ENCODE measurements at places on chromosomes 13 and 19.

GRCh38 chr19:1162404-1163282 lies 11.4 kb downstream of the SBNO2 start:
- no peak for DNase-seq

GRCh38 chr19:54062643-54063042 lies 1.1 kb downstream of the VSTM1 start:
- DNase-seq: no peak

GRCh38 chr13:33139184-33139583 lies 123.0 kb downstream of the KL start:
- DNase-seq: no peak

GRCh38 chr13:42815681-42816080 lies 34.3 kb downstream of the FAM216B start:
- DNase-seq: no peak

GRCh38 chr19:42253245-42254088 lies 1.5 kb downstream of the ERF start:
- DNase-seq: no peak

DNA sequence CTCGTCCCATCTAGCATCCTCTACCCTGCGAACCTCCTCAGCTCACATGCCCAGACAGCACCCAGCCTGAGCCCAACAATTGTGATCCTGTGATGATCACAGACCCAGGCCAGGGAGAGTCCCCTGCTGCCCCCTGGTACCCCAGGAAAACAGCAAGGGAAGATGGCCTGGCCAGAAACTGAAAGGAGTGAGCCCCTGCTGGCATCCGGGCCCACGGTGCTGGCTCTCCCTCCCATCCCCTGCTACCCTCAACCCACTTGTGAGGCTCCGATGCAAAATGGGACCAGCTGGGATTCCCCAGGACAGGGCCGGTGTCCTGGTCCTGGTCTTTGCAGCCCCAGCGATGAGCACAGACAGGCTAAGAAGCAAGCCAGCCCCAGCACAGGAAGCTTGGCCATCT lies 14.1 kb downstream of the RANBP3 start:
- DNase-seq: no peak

GRCh38 chr19:46952874-46953273 lies 66.8 kb upstream of the NPAS1 start:
- DNase-seq: no peak

- no peak for DNase-seq
These were observed 1.2 kb downstream of the LPAR2 start for GRCh38 chr19:19626516-19627472.

DNA sequence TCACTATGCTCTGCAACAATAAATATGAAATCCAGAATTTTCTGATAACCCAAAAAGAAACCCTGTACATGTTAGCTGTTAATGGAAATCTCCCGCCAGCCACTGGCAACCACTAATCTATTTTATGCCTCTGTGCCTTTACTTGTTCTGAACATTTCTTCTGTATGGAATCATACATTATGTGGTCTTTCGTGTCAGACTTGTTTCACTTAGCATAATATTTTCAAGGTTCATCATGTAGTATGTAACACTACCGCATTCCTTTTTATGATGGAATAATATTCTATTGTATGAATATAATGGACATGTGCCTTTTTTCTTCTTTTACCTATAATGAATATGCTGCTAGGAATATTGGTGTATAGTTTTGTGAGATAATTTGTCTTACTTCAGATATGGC lies 1123.3 kb downstream of the EFNB2 start:
- no peak for DNase-seq

- no peak for DNase-seq
These were observed 99.2 kb upstream of the KLF5 start for GRCh38 chr13:72959643-72960042.

DNA sequence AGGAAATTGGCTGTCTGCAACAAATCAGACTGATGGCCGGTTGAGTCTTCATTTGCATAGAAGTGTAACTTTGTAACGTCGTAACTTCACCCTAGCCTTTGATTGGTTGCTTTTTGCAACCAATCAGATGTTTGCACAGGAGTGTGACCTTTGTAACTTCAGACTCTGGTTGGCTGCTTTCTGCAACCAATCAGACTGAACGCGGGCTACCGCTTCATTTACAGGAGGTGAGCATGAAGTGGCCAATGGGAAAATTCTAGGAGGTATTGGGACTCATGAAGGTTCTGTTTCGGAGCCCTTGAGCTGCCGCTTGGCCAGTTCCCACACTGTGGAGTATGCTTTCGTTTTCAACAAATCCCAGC lies 441 bp upstream of the ZNF559 start:
- DNase-seq: no peak

- DNase-seq: no peak
These were observed 45.8 kb downstream of the CAPN12 start for GRCh38 chr19:38698225-38699026.

DNA sequence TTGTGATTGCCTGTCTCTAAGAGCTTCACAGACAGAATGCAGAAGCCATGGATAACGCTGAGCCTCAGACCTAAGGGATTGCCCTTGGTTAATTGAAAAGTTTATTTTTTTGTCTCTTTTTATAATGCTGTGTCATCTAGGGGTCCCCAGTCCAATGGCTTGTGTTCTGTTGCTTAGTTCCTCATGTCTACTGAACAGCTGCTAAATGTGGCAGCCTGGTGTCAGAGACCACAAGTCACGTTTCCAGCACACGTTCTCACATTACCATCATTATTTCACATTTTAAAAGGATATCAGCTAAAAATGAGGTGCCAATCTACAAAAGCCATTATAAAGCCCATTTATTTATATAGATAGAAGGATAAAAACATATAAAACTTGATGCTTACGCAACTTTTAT lies 1362.0 kb downstream of the PCDH9 start:
- no peak for DNase-seq

- DNase-seq: no peak
These were observed 144.8 kb downstream of the DACH1 start for GRCh38 chr13:71722206-71722605.

DNA sequence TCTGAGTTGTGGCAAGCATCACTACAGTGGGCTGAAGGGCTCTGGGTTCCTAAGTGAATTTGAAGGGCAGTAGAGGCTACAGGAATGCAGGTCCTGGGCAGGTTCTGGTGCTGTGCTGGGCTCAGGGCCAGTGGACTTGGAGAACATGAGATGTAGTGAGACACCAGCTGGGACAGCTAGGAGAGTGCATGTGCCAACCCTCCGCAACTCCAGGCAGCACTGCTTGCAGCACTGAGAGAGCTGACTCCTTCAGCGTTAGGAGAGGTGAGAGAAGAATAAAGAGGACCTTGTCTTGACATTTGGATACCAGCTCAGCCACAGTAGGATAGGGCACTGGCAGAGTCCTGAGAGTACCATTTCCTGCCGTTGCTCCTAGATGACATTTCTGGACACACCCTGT lies 739.9 kb upstream of the PRR20A start:
- no peak for DNase-seq

DNA sequence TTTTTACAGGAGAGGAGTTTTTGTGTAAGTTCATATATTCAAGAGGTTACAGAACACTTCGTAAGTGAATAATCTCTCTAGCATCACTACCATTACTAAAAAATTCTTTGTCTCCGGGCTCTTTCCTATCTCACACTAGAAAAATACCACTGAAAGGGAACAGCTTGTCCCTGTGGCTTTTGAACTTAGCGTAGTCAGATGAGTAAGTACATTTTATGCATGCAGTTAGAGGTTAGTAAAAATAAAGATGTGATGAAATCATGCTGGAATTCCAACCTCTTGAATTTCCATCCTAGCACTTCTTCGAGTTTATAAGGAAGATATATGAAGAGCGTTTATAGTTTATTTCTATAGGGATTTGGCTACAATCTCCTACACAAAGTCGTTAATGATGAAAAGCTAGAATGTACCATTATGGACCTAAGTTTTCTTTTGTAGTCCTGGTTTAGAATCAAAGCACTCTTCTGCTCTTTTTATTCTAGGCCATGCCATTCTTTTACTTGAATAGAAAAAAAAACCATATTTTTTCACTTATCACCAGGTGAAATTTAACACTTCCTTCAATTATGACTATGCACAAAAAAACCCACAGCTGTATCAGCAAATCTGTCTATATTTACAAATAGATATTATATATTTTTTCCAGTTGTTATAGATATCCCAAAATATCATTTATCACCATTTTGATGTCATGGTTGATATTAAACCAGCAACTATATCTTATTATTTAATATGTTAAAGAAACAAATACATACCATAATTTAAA lies 139.9 kb upstream of the PCDH9 start:
- DNase-seq: no peak

DNA sequence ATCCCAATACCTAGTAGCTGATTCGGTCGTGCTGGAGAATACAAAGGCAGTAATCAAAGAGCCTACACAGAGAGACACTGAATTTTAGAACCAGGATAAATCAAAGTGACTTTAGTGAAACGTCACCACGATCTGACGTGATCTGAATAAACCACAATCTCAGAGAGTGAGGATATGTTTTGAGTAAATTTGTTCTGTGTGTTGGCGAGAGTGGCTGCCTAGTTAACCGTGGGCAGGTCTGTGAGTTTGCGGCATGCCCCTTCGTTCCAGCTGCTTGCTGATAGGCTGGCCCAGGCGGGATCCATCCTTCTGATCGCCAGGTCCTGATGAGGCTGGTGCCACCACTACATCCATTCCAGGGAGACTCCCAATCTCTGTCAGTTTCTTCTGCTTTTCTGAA lies 40.4 kb downstream of the LRCH1 start:
- DNase-seq: no peak

DNA sequence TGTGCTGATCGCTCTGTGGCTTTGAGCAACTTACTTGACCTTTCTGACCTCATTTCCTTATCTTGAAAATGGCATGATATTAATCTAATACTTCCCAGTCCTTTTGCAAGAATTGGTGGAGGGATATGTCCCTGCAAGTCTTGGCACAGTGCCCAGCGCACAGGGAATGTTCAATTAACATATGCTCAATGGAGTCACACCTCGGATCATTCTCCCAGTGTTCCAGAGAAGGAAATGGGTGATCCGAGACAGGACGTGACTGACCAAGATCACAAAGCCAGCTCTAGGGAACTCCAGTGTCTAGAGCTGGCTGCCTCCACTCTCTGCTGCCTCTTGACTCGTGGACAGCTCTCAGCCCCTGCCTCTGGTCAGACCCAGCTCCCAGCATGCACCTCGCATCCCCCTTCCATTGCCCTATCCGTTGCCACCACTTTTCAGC lies 3.6 kb downstream of the CDC42EP5 start:
- no peak for DNase-seq

GRCh38 chr19:1648459-1648849 lies 4.0 kb downstream of the TCF3 start:
- DNase-seq: no peak

DNA sequence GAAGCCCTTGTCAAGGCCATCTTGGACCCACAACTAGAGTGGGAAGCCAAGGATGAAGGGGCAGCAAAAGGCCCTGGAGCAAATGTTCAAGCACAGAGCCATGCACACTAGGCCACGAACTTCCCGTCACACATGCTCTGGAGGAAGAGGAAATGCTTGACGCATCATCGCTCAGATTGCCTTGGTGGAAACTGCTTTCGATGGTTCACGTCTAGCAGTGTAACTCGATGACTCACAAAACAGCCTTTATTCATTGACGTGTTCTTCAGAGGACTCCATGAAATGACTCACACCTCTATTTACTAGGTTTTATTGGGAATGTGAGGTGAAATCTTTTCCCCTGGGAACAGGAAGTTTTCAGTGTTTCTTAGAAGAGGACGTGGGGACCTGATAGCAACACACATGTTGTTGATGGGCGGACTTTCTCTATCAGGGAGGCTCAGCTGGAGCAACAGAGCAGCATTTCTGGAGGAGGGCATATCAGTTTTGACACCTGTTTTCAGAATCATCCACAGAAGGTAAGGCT lies 79.8 kb upstream of the FLT1 start:
- DNase-seq: no peak

DNA sequence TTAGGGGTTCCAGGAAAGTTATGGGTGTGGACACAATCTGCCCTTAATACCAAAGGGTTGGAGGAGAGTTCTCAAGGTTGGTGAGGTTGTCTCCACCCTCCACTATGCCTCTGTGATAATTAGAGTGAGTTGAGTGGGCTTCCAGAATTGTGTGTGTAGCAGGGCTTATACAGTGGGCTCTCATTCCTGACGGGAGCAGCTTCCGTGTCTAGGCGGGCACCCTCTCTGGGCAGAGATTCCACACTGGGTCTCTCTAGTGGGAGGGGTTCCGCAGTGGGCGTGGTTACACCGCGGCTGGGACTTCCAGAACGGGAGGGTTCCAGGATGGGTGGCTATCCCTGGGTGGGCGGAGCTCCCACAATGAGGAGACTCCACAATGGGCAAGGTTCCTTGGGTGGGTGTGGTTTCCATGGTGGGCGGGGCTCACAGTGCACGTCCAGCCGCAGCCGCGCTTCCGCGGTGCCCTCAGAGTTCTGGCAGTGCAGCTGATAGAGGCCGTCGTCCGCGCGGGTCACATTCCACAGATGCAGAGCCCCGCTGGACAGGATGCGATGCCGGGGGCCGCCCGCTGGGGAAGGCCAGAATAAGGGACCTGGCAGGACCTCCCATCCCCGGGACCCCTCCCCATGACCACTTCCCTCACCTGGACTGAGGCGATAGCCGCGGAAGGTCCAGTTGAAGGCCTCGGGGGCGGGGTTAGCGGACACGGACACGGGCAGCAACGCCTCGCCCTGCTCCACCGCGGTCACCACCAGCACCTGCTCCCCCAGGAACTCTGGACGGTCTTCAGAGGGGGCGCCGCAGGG lies 8.4 kb downstream of the NPHS1 start:
- DNase-seq: no peak

- DNase-seq: peak; percentile 87
These were observed 6.4 kb upstream of the PROZ start for GRCh38 chr13:113151745-113152690.

- DNase-seq: no peak
These were observed 108.8 kb downstream of the SIPA1L3 start for GRCh38 chr19:38015761-38016160.

GRCh38 chr13:108961542-108962125 lies 332.2 kb downstream of the MYO16 start:
- DNase-seq: no peak

DNA sequence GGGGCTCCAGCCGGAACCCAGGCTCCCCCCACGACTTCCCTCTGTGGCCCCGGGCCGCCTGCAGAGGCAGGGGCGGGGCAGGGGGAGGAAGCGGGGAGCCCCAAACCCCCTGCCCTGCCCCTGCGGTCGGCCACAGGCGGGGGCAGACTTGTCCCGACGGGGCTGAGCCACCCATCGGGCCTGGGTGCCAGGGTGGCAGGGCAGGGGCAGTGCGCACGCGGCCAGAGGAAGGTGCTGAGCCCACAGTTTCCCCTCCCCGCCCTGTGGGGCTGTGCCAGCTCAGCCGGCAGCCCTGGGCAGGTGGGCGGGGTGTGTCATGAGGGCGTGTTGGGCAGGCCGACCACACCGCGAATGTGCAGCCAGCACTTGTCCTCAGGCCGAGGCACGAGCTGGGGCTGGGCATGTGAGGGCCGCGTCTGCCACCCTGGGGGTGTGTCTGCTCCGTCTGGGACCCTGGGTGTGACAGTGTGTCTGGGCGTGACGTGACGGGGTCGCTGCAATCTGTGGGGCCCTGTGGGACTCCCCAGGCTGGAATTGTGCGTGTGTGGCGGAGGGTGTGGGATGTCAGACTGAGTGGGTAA lies 17.7 kb downstream of the CCDC97 start:
- DNase-seq: no peak

- no peak for DNase-seq
These were observed 135.6 kb downstream of the SLC7A1 start for GRCh38 chr13:29459813-29460355.

GRCh38 chr19:41352609-41353465 lies 885 bp downstream of the TGFB1 start:
- DNase-seq: no peak
